ENCODE measurements at places on chromosomes 4 and X.

GRCh38 chrX:112687189-112687691 is 7.5 kb upstream of the LHFPL1 start:
- peak; percentile 97 for DNase-seq

DNA sequence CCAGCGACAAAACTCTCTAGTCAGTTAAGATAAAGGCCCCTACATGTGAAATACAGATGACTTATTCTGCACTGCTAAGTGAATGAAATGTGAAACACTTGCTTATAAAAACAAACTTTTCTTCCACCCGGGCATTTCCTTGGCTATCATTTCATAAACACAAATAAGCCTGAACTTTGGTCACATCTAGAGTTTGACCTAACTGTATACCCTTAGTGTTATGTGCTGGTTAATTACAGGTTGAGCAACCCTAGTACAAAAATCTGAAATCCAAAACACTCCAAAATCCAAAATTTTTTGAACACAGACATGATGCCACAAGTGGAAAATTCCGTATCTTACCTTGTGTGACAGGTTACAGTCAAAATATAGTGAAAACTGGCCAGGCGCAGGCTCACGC is 45.9 kb downstream of the SAT1 start:
- no peak for DNase-seq

- DNase-seq = no peak
Observed at GRCh38 chr4:78310740-78311115, 240.8 kb upstream of the ANXA3 start.

GRCh38 chr4:23614284-23614892 is 275.5 kb downstream of the PPARGC1A start:
- peak; percentile 13 for DNase-seq

GRCh38 chr4:84644087-84644486 is 61.2 kb downstream of the CDS1 start:
- DNase-seq = no peak

DNA sequence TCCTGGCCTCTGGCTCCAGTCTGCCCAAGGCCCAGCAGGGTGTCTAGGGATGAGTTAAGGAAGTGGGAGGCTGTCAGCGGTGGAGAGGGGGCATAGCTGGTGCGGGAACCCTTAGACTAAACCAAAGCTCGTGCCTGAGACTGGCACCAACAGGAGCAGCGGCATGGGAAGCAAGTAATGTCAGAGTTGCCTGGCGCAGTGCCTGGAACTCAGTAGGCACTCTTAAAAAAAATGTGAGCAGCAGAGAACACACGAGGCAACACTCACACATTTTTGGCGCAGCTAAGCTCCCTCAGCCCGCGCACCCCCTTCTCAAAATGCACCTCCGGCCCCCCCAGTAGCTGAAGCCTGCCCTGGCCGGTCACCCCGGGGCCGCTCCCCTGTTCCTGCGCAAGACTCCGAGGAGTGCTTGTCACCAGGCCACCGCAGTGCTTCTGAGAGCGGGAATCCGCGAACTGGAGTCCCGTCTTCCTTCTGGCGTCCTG is 583 bp downstream of the GABRE start:
- peak; percentile 43 for DNase-seq

DNA sequence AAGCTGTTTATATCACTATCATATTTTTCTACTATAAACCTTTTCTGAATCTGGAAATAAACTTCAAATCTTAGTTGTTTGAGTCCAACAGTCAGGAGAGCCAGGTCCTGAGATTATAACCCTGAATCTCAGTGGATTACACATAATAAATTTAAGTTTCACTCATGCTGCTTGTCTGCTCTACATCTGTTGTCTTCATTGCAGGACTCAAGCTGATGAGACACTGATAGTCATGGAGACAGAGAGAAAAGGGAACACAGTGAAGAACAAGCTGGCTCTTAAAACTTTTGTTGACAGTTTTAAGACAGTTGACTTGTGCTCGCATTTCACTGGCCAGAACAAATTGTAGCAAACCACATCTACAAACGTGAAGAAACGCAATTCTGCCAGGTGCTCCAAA is 327.0 kb upstream of the CTSO start:
- DNase-seq = peak; percentile 17

DNA sequence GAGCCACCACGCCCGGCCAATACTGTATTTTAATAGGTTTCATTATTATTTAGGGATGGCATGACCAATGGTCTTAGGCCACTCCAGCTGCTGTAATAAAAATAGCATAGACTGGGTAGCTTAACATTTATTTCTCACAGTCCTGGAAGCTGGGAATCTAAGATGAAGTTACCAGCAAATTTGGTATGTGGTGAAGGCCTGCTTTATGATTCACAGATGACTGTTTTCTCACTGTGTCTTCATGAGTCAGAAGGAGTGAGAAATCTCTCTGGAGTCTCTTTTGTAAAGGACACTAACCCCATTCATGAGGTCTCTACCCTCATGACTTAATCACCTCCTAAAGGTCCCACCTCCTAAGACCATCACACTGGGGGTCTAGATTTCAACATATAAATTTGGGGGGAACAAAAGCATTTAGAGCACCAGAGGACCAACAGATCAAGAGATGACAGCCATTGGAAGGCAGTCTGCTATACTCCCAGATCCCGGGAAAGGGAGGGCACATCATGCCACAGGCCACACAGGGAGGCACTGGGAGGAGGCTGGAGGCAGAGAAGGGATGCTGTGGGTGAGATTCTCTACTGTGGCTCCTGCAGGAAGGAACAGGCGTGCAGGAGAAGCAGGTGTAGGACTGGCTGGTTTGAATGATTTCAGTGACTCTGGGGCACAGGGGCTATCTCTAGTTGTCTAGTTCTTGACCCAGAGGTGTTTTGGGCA is 335.8 kb upstream of the SFRP2 start:
- DNase-seq = peak; percentile 94

GRCh38 chr4:140046016-140046415 is 108.0 kb downstream of the MAML3 start:
- no peak for DNase-seq

DNA sequence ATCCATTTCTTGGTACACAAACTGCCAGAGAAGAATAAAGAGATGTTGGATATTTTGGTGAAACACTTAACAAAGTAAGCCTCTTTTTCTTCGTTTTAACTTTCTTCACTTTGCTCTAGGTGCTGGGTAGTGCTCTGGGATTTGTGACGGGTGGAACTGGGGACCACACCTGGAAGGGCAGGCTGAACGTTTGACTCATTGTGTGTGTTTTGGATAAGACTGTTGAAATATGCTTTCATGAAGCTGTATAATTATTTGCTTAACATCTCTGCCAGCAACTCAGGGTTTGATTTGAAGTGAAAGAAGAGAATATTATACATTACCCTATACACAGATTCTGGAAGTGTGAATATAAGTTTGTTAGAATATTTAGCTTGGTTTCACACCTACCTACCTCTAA is 233.2 kb downstream of the ARHGAP10 start:
- no peak for DNase-seq

DNA sequence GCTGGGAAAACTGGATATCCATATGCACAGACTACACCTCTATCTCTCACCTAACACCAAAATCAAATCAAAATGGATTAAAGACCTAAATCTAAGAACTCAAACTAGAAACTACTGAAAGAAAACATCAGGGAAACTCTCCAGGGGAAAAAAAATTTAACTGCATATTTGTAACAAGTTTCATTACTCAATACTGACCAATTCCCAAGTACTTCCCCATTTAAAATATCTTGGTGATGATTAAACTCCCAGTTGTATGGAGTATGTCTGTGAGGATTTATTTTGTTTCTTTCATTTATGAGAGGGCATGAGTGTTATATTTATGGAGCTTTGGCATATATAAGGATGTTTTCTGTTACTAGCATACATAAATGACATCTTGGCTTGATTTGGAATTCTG is 112.3 kb upstream of the IL15 start:
- DNase-seq = peak; percentile 66

DNA sequence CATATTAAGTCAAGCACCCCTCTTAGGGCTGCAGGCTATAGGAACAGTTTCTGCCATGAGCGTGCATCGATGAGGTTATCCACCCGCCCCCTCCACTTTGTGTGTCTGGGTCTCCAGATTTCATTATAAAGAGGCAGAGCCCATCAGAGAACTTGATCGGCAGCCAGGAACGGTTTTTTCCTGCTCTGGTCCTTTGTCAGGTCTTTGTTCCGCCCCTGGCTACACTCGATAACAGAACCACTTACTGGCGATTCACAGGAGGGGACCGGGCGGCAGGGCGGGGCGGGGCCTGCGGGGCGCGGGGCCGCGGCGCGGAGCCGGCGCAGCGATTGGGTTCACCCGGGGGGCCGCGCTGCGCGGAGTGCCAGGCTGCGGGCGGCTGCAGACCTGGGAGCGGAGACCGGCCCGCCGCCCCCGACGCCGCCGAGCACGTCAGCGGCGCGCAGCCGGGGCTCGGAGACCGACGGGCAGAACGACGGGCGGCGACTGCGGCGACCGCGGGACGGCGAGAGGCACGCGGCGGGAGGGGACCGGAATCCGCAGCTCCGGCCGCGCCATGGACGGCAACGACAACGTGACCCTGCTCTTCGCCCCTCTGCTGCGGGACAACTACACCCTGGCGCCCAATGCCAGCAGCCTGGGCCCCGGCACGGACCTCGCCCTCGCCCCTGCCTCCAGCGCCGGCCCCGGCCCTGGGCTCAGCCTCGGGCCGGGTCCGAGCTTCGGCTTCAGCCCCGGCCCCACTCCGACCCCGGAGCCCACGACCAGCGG is at the start of gene SLC10A4:
Gene SLC10A4, plus strand, starts transcription at position 338 of the 771 bp plus-strand sequence. Its CDS starts 219 bp downstream, at position 557.
- no peak for DNase-seq

GRCh38 chrX:109709129-109709631 is 23.9 kb downstream of the ACSL4 start:
- DNase-seq = peak; percentile 52

DNA sequence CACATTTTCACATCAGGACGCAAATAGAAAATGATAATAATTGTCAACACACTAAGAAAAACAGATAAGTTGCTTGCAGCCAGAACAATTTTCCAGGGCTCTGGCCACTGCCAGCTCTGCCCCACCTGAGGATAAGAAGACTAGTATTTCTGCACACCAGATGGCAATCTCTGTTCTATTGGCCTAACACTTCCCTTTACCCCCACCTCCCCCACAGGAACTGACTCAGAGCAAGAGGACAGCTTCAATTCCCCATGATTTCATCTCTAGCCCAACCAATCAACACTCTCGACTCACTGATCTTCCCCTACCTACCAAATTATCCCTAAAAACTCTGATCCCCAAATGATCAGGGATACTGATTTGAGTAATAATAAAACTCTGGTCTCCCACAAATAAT is 164.0 kb downstream of the SMARCA1 start:
- peak; percentile 15 for DNase-seq

DNA sequence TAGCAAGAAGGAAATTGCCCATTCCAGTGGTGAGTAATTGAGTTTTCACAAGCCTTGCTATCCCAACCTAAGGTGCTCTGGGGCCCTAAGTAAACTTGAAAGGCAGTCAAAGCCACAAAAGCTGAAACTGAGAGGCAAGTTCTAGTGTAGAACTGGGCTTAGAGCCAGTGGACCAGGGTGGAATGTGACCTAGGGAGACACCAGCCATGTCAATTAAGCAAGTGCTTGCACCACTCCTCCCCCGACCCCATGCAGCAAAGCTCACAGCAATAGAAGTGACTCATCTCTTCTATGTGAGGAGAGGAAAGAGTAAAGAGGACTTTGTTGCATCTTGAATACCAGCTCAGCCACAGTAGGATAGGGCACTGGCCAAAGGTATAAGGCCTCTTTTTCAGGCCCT is 486.1 kb upstream of the POU3F4 start:
- no peak for DNase-seq

GRCh38 chrX:8738588-8739189 is 6.8 kb upstream of the ANOS1 start:
- DNase-seq = peak; percentile 28

- peak; percentile 82 for DNase-seq
Observed at GRCh38 chr4:124262211-124263179, 450.0 kb downstream of the ANKRD50 start.

DNA sequence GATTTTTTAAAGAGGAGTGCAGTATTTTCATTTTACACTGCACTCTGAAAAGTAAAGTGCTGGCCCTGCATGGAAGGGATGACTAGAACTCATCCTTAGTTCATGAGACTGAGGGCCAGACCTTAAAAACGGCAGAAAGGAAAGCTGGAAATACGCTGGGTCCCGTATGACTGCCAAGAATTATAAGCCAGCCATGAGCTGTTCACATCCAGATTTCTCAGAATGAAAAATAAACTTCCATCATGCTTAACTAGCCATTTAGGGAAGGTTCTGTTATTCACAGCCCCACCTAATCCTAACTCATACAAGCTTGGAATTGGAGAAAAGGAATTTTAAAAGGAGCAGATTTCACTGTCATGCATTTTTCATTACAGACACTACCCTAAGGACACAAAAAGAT is 894.4 kb downstream of the FAT4 start:
- peak; percentile 1 for DNase-seq

DNA sequence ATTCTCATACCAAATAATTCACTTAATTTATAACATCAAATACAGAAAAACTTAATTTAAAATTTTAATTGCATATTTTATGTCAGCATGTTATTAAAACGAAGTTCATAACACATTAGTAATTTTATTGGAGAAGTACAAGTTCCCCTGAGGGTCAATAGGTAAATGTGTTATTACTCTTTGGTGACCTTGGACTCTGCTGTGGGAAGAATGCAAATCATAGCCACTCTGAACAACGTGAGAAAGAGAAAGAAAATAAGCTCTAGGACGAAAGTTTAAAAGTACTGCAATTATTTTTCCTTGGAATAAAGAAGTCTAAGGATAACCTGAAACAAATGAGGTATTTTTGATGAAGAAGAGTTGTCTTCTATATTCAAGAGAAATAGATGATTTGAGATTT is 115.2 kb downstream of the IL1RAPL2 start:
- no peak for DNase-seq

- DNase-seq = no peak
Observed at GRCh38 chrX:139224953-139225665, 305.4 kb upstream of the F9 start.

- DNase-seq = no peak
Observed at GRCh38 chr4:101008503-101008902, 338.8 kb downstream of the PPP3CA start.
